NCI-H1417 treated with DMSO at 0.1 percent for 48 hours (cell line): ENCODE measurements at places on chromosomes 4 and X.

DNA sequence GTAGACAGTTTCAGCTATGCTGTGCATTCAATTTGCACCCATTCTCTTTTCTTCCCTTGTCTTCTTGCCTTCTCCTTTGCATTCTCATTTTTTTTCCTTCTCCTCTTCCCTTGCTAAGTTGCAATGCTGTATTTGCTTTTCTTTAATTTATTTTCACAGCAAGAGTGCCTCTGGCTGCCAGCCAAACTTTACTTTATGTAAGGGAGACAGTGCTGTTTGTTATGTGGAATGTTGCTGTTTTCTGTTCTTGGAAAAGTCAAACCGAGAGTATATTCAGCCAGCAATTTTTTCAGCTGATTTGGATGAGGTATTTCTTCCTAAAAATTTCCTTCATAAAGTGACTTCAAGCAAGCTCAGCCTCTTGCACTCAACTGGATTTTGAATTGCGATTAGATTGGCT lies 1293.4 kb downstream of the ARAP2 start:
- no peak for DNase-seq

- no peak for DNase-seq
These were observed 574 bp upstream of the MOB1B start for GRCh38 chr4:70901607-70901983.

DNA sequence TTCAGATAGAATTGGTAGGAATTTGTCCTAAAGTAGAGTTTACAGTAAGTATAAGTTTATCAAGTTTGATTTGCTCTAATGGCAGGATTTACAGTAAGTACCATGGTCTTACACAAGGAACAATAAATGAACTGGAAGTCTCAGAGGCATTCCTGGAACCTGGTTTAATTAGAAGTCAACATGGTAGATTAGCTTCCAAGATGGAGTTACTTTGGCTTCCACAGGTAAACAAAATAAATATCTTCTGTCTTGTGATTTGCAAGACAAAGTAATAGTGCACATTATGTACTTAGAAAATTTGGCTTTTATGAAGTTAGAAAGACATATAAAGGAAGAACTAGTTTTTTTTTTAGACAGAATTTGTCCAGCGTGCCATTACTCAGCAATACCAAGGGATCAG lies 190.7 kb downstream of the GLUD2 start:
- DNase-seq: no peak

DNA sequence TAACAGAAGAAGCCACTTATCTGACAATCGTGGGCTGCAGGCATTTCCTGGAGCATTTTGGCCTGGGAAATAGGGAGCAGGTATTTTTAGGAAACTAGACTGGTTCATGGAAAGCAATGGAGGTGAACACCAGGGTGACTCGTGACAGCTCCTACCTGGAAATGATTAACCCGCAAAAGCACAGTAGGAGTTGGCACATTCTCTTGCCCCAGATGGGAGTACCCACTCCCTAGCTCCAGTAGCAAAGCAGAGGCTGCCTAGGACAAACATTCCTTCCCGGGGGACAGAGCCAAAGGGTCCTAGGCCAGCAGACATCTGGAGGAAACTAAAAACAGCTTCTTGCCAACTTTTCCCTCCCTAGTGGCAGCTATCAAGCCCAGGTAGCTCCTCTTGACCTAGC lies 29.0 kb downstream of the RTL5 start:
- DNase-seq: no peak

DNA sequence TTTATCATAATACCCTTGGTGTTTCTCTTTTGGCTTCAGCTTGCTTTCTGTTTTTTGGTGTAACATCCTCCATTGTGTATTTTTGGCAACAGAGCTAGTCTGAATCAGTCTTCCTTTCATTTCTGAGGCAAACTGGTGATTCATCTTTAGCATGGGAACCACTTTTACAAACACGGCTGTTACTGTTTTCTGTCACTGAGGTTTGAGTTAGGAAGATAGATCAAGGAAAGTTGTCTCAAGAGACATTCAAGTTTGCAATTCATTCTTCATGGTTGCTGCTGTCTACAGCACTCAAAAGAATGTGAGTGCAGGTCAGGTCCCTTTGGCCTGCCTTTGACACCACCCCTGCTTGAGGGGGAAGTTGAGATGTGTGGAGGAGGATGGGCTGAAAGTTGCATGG lies 36.3 kb downstream of the IL21 start:
- no peak for DNase-seq

GRCh38 chr4:152605641-152606335 lies 69.9 kb upstream of the FBXW7 start:
- no peak for DNase-seq

DNA sequence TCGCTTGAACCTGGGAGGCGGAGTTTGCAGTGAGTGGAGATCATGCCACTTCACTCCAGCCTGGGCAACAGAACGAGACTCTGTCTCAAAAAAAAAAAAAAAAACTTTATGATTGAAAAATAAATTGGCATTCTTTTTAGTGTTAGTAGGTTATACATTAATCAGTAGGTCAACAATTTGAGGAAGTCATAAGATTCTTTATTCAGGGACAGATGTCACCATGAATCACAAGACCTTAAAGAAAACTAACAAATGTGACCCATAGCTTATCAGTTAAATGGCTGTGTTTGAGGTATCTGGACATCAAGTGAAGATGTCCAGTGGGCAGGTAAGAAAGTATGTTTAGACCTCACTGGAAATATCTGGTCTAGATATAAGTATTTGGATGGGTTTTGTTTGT lies 9.3 kb upstream of the PRMT9 start:
- no peak for DNase-seq

DNA sequence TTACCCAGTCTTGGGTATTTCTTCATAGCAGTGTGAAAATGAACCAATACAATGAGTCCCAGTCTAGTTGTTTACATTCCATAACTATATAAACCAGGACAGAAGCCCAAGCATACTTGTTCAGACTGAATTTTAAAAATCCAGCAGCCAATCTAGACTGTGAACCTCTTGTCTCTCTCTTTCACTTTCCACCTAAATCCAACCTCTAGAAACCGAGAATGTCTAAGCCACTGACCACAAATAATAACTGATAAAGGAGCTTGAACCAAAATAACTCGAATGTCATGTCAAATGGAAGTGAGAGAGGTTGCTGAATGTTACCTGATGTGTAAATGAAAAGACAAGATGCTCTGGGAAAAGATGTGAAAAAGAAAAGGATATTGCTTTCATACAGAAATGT lies 544.7 kb downstream of the NLGN4X start:
- no peak for DNase-seq

- no peak for DNase-seq
These were observed 211.9 kb upstream of the NRK start for GRCh38 chrX:105610411-105610810.

- DNase-seq: no peak
These were observed 175.4 kb downstream of the SH3BGRL start for GRCh38 chrX:81377329-81377728.

DNA sequence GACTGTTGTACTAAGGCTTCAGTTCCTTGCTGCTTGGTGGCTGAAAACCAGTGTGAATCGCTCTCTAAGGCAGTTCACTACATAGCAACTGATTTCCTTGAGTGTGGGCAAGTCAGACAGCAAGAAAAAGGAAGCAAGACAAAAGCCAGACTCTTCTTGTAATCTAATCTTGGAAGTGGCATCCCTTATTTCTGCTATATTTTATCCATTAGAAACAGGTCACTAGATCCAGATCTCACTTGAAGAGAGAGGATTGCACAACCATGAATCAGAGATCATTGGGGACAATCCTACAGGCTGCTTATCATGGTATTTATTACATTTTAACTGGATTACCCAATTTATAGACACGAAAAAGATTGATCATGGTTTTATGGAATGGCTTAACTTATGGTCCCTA lies 684.5 kb downstream of the GRID2 start:
- DNase-seq: no peak

DNA sequence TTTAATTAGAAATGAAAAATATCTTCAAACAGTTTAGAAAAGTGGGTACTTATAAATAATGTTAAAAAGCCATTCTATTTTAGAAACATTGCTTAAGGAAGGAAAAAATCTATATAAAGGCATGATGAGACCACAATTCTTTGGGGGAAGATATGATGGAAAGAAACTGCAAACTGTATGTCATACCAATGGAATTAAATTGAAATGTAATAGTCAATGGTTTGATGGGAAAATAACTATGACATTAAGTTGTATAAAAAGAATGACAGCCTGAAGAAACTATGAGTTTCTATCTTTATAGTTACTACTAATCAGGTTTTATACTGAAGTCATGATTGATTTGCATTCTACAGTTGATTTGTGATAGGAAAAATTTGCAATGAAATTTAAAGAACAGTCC lies 40.3 kb upstream of the CAMK2D start:
- DNase-seq: no peak

DNA sequence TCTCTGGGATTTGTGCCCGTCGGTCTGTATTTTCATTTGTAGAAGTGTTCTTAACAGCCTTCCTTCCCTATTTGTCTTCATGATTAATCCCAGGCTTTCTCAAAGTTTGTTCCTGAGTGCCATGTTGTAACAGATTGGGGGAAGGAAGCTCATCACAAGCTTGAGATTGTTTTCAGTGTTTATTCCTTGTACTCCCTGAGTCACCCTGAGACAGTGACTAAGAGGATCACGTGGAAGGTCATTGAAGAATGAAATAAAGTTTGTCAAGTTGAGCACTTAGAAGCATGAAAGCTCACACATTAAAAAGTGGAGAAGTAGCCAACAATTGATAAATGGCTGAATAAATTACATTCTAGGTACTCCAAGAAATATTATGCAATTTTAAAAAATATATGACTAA lies 153.5 kb upstream of the FAM241A start:
- no peak for DNase-seq

- DNase-seq: no peak
These were observed 30.0 kb upstream of the PLAC1 start for GRCh38 chrX:134688031-134688823.

GRCh38 chr4:23717528-23718248 lies 172.2 kb downstream of the PPARGC1A start:
- DNase-seq: no peak

- DNase-seq: no peak
These were observed 70.1 kb upstream of the CBR4 start for GRCh38 chr4:169079942-169080827.

DNA sequence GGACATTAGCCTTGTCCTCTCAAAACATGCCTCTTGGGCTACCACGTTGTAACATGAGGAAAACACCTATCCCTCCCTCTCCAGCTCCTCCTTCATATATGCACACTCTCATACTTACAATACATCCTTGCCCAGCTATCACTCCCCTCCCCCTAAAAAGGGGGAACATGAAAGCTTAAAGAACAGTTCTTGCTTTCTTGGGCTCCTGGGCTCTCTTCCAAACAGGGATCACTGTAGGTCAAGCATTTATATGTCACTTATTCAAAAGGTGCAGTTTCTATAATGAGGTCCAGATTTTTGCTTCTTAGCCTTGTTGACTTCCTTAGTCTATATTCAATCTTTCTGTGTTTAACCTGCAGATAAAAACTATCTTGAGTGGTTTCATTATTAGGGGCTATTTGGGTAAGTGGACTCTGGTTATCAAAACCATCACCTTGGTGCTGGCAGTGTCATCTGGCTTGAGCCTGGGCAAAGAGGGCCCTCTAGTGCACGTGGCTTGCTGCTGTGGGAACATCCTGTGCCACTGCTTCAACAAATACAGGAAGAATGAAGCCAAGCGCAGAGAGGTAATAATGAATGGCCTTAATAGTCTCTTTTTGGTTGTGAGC lies 119.4 kb downstream of the AKAP4 start:
- DNase-seq: no peak

DNA sequence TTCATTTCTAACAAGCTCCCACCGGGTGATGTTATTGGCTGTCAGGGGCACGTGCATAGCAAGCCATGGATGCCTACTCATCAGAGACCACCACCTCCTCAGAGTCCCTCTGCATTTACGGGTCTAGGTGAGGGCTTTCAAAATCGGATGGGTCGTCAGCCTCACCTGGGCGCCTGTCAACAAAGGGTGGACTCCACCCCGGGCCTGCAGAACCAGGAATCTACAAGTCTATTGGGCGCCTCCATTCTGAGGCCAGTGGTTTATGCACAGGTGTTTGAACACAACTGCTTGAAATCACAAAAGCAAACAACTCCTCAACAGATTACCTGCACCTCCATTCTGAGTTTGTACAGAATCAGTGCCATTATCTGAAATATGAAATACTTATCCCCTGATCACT lies 318.9 kb downstream of the PTTG2 start:
- DNase-seq: no peak

DNA sequence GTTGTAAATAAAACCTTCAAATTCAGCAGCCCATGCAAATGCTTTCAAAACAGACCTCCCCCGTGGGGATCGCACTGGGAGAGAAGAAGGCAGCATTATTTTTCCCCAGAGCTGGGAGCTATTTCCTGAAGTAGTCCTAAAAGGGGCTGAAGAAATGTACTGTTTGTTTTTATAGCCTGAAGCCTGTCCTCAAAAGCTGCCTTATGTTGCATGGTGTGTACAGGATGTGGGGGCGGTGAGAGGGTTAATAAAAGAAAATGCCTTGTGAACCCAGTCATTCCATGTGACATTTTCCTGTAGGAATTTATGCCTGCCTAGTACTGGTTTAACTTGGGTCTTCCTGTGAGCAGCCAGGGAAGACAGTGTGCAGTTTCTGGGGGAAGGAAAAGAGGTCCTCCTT lies 144.1 kb downstream of the SOWAHB start:
- DNase-seq: no peak

DNA sequence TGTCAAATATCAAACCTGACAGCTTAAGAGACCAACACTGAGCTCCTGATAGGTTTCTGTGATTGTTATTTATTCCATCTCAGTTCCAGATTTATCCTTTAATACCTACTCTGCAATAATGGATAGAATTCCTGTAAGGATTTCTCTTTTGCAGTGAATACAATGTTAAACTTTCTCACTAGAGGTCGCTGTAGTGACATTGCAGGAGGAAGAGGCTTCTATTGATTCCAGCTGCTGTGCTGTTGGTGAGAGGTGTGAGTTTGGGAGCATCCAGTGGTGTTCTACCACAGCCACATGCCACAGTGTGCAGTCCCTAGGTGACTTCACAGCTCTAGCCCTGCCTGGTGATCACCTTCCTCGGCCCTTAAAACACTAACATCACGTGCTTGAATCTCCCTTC lies 34.6 kb upstream of the DCAF8L2 start:
- no peak for DNase-seq

- DNase-seq: no peak
These were observed 6.6 kb upstream of the AGA start for GRCh38 chr4:177448850-177449249.

- DNase-seq: no peak
These were observed 35.4 kb upstream of the SPP1 start for GRCh38 chr4:87939978-87940690.

- no peak for DNase-seq
These were observed 138.8 kb downstream of the TEX11 start for GRCh38 chrX:70769659-70770227.

- DNase-seq: no peak
These were observed 499.3 kb upstream of the CT83 start for GRCh38 chrX:116961872-116962582.

DNA sequence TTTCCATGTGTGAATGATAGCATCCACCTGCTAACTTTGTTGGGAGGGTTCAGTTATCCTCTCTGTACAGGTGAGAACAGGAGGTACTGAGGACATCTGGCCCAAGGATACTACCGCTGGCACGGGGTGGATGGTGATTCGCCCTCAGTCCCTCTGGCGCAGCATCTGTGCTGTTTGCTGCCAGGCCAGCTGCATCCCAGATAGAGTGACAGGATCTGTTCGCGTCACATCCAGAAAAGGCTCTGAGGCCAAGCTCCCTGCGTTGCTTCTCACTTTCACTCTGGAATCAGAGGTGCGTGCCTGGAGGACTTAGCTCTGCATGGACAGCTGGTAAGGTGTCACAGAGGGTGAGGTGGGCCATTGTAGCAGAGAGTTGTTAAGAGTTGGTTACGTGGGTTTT lies 95.4 kb downstream of the TBL1X start:
- no peak for DNase-seq
